ENCODE measurements at places on chromosomes 2 and 18.

DNA sequence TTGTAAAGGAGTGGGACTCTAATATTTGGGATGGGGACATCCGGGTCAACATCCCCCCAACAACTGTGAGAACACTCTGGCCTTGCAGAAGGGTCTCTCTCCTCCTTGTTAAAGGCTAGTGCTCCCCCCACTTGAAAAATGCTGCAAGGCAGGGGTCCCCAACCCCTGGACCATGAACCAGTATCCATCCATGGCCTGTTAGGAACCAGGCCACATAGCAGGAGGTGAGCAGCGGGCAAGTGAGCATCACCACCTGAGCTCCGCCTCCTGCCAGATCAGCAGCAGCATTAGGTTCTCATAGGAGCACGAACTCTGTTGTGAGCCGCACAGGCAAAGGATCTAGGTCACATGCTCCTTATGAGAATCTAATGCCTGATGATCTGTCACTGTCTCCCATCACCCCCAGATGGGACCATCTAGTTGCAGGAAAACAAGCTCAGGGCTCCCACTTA is 243.9 kb upstream of the ID2 start:
- DNase-seq: no peak

DNA sequence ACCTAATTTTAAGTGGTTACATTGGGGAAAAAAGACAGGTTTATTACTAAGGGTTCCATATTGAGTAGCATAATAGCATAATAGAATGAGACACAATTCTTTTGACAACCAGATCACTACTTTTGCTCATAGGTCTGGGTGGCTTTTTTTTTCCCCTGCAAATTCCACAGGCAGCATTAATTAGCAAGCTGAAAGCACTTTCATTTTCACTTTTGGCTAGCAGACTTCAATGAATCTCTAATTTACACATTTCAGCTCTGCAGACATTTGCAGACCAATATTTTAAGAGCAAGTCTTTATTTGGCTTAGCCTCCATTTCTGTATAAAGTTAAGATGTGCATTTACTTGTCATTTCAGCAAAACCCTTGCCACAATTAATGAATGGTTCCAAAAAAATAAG is 185.5 kb downstream of the NOL4 start:
- no peak for DNase-seq

DNA sequence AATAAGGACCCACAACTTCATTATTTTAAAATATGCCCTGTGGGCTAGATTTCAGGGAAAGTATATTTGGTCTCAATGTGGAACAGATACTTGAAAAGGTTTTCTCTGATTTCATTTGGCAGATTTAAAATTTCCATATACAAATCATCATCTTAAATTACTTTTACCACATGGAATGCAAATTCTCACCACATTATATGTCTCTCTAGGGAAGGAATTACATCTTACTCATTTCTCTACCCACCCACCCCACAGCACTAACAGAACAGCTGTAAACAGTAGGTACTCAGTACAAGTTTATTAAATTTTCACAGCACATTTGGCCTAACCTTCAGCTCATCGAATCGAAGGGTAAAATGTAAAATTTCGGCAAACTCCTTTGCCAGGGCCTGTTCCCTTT is 104.0 kb downstream of the CYRIA start:
- no peak for DNase-seq

DNA sequence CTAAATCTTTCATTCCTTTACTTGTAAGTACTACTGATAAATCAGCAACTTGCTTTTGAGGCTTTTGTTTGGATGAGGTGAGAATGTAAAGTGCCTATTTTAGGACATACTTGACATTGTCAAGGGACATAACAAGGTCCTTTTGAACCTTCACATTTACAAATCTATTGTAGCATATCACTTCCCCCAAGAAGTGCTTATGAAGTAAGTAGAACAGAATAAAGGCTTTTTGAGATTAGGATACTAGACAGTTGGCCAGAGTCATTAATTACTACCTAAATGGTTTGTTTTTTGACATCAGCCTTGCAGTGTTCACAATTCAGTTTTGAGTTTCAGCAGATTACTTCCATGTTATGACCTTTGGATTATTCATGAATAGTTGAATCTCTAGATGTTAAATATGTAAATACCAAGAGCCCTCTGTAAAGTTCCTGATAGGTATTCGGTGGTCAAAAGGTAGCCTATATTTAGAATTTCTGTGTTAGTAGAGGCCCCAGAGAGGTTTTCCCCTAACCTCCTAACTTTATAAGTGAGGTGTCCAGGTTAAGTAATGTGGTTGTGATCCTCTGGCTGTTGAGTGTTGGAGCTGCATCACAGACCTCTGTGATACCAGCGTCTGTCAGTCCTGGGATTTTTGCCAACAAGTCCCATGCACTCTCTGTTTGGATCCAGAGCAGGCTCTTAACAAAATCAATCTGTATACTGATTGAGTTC is 67.2 kb downstream of the LCLAT1 start:
- no peak for DNase-seq

DNA sequence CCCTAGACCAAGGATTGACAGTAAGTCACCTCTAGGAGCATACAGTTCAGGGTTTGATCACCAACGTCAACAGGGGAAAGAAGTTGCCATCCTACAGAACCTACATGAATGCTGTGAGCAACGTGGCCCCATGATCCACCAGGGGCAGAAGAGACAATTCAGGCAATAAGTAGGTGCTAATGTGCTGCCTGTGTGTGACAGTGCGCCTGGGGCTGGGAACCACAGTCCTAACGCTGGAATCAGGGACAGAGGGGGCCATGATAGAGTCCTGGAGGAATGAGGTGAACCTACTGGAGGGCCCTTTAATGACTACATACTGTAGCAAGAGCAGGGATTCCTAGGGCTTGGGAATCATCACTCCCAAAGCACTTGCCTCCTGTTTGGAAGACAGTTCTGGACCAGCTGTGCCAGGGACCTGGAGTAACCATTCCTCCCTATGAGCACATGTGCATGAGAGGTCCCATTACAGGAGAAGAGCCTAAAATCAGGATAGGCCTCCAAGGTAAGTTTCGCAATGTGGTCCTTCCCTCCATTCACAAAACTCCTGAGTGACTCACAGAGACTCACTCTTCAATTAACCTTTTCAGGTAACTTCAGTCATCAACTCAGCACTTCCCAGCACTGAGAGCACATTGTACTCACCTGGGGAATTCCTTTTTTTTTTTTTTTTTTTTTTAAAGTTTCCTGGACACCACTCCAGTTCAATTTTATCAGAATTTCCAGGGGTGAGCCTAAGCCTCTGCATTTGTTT is 214.0 kb downstream of the TMEM163 start:
- DNase-seq: no peak

DNA sequence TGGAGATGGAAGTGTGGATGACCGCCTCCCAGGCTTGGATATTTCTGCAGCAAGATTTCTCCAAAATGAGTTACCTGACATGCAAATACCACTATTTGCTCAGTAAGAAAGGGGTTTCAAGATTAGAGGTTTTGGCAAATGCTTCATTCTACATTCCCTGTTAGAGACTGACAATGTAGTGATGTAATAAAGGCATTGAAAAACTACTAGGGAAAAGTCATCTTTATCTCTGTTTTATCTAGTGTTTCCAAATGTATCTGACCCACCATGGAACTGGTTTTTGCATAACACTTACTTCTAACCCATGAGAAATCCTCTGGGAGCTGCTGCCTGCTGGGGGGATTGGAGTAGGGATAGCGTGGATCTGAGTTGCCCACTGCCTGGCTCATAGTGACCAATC is 33.0 kb upstream of the NTSR2 start:
- DNase-seq: no peak

GRCh38 chr2:150346806-150347205 is 140.7 kb downstream of the RND3 start:
- DNase-seq: no peak

GRCh38 chr2:125364192-125364983 is 1291.6 kb upstream of the GYPC start:
- DNase-seq: no peak

DNA sequence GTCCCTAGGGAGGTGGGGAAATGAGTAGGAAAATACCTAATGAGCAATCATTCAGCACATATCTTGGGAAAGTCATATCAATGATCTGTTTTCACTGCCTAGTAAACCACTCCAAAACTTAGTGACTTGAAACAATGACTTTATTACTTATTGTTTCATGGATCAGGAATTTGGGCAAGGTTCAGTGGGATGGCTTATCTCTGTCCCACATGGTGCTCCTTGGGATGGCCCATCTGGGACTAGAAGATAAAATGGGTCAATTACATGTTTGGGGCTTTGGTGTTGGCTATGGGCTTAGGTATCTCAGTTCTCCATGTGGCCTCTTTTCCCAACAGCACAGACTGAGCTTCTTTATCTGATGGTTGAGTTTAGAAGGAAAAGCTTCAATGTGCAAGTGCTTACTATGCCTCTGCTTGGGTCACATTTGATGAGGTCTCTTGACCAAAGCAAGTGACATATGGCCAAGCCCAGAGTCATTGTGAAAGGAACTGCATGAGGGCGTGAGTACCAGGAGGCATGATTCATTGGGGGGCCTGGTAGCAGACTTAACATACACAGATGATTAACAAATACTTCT is 218.1 kb upstream of the TNP1 start:
- no peak for DNase-seq

GRCh38 chr2:16320716-16321115 is 344.9 kb downstream of the CYRIA start:
- no peak for DNase-seq

DNA sequence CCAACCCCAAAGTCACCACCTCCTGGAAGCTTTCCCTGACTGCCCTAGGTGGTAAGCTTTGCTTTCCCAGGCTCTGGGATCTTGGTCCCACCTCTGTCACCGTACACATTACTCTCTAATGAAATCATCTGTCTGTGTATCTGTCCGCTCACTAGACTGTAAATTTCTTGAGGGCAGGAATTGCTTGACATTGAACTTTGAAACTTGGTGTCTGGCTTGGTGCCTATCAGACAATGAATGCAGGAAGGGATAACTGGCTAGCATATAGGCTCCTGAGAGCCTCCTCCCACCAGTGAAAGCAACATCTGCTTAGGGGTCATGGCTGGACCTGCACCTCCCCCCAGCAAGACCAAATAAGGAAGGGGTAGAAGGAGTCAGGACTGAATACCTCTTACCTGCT is 155.7 kb downstream of the TNS1 start:
- no peak for DNase-seq

- DNase-seq: no peak
These were observed 41.4 kb downstream of the SPP2 start for GRCh38 chr2:234091883-234092282.

- DNase-seq: no peak
These were observed 5.4 kb upstream of the RNF181 start for GRCh38 chr2:85589982-85590791.

DNA sequence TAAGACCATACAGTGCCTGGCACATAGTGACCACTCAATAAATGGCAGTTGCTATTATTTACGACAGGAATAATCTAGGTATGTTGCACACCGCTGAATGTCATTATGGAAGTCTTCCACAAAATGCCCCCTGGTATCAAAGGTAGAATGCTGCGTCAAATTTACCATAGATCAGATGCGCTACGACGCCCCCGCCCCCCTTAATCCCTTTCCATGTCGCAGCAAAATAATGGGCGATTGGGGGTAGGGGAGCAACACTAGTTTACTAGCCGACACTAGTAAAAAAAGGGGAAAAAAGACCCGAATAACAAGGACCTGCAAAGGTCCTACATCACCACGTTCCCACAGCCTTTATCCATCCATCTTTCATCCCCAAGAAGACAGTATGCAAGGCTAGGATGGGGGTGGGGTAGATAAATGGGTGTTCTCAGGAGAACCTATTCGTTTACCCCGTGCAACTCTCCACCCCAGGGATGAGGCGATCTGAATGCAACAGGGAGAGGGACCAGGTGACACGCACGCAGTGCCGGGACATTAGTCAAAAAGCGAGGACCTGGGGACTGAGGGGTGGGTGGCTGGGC is 455 bp downstream of the PREPL start:
- no peak for DNase-seq

GRCh38 chr2:216694082-216694825 is 1.1 kb downstream of the IGFBP5 start:
- peak; percentile 46 for DNase-seq

DNA sequence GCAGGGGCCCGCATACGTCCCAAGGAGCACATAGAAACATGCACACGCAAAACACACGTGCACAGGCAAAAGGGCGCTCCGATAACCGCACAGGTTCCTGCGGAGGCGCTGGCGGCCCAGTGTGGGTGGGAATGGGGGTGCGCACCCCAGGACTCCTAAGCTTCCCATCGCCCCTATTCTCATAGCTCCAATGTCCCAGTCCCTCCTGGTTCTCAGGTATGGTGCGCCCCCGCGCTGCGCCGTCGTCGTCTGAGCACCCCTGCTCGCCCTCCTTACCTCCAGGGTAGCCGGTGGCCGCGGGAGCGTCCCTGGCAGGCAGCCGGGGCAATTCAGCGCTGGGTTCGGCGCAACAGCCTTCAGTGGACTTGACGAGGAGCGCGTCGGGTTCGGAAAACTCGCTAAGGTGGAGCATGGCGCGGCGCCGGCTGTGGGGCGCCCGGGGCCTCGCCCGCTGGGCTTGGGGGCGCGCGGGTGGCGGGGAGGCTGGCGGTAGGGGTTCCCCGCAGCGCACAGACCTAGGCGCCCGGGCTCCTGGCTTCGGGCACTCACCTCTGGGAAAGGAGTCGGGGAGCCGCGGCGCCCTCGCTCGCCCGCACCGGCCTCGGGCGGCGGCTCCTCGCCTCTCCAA is 328 bp downstream of the EGR4 start:
- no peak for DNase-seq

- no peak for DNase-seq
These were observed 29.8 kb downstream of the EPC2 start for GRCh38 chr2:148674063-148675020.

DNA sequence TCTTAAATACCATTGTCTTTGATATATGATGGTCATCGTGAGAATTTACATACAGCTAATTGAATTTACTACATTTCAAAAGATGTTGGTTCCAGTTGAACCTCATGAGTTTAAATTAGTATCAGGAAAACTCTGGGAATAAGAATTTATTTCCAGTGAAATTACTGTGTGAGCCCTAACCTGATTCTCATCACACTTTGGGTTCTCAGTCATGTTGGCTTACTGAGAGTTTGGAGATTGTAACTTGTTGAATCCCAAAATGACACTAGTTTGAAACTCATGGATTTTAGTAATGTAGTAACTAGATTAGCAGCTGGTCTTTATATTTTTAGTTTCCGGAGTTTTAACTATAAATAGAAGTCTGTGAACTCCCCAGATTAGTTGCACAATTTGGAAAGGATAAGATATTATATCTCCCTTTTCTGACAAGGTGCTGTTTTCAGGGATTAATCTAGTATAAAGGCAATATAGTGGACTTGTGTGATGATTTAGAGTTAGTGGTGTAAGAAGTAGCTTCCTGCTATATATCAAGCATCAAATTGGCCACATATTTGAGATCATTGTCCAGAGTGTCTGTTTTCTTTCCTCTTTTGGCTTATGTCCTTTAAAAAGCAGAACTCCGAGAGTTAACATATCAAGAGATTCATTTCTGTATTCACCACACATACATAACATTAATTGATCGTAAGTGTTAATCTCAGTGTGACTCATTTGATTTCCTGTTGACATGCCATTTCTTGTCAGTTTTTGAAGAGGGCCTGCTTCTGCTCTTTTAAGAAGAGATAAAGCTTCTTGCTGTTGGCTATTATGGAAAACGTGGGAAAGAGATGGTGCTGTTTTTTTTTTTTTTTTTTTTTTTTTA is 15.7 kb downstream of the NDUFV2 start:
- DNase-seq: no peak

GRCh38 chr2:85263591-85263990 is 64.2 kb downstream of the TGOLN2 start:
- no peak for DNase-seq
